ENCODE measurements at places on chromosomes 5 and 9. TPM values are rescaled to one million over a fixed set of nuclear protein-coding genes. Genes with fewer than 3 reads are reported as not detected.

DNA sequence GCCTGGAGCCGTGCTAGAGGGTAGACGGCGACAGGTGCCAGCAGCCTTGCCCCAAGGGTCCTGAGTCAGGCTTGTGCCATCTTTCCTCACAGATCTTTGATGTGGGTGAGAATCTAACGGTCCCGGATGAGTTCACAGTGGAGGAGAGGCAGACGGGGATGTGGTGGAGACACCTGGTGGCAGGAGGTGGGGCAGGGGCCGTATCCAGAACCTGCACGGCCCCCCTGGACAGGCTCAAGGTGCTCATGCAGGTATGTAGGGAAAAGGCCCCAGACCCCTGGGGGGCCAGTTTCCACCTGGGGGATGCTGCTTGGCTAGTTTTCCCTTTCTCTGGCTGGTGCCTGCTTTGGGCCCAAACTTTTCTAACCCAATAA, 24.0 kb downstream of the PTGES2 start:
- no peaks in the 10 kb centered on the region for H3K36me3 ChIP-seq
- peak overlapping the region; percentile 82 for H3K27ac ChIP-seq
- no peaks in the 10 kb centered on the region for H3K27me3 ChIP-seq
- DNase-seq, result peak; percentile 54
- no peak overlapping the region for H3K4me3 ChIP-seq
- H3K4me1 ChIP-seq, result peaks cover 39% of the 10 kb centered on the region

IRX4 gene
- not detected for total RNA-seq

DIMT1 gene
- 23.5 TPM for total RNA-seq

GRCh38 chr9:131273146-131273855, 3.0 kb downstream of the FAM78A start:
- H3K27me3 ChIP-seq, result peaks cover 27% of the 10 kb centered on the region
- peaks cover 4% of the 10 kb centered on the region for H3K4me1 ChIP-seq
- H3K4me3 ChIP-seq, result no peak overlapping the region
- DNase-seq, result no peak

GRCh38 chr5:132612846-132613245, 45.1 kb upstream of the IL13 start:
- DNase-seq, result peak; percentile 24
- no peaks in the 10 kb centered on the region for H3K36me3 ChIP-seq
- H3K27me3 ChIP-seq, result no peaks in the 10 kb centered on the region
- no peak overlapping the region for H3K27ac ChIP-seq
- H3K4me1 ChIP-seq, result no peaks in the 10 kb centered on the region

PDLIM4 gene
- 7.3 TPM for total RNA-seq

TMEM252 gene
- total RNA-seq, result 0.16 TPM

PDGFRB gene
- total RNA-seq, result 55.1 TPM

TRIO gene
- total RNA-seq, result 78.2 TPM

LVRN gene
- 0.43 TPM for total RNA-seq

SOWAHA gene
- total RNA-seq, result 14.4 TPM

DNA sequence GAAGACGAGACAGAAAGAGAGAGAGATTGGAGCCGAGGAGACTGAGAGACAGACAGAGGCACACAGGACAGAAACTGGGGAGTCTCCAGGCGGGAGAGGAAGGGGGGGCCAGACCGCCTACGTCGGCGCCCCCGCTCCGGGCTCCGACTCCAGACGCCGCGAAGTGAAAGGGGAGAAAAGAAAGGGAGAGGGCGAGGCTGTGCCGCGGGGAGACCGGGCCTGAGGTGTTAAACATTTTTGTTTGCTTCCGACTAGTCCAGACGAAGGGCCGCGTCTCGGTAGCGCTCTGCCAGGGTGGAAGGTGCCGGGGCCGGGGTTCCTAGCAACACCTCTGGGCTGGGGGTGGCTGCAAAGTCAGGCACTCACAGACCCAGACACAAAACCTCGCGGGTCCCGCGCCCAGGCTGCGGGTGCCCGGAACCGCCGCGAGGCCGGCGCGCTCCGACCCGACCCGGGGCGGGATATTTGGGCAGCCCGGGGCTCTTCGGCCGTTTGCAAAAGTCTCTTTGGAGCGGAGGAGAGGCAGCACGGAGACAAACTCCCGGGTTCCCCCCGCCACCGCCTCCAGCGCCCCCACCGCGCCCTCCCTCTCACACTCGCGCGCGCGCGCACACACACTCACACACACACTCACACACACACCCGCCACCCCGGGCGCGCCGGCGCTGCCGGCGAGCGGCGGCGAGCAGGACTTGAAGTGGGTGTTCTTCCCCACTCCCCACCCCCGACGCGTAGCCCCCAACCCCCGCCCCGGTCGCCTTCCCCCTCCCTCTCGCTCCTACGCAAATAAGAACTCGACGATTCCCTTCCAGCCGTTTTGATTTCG, 626 bp upstream of the FST start:
- peak overlapping the region; percentile 85 for H3K4me3 ChIP-seq
- no peaks in the 10 kb centered on the region for H3K4me1 ChIP-seq
- DNase-seq, result peak; percentile 76
- no peaks in the 10 kb centered on the region for H3K36me3 ChIP-seq

- H3K4me3 ChIP-seq, result no peak overlapping the region
- no peak for DNase-seq
- no peak overlapping the region for H3K27ac ChIP-seq
- no peaks in the 10 kb centered on the region for H3K27me3 ChIP-seq
- no peaks in the 10 kb centered on the region for H3K36me3 ChIP-seq
These were observed 625.5 kb upstream of the RORB start for GRCh38 chr9:73871636-73872035.

RABGAP1 gene
- total RNA-seq, result 58.4 TPM

GRCh38 chr9:83560169-83560826, 22.1 kb upstream of the FRMD3 start:
- no peaks in the 10 kb centered on the region for H3K27me3 ChIP-seq
- no peak overlapping the region for H3K4me3 ChIP-seq
- no peak for DNase-seq
- no peaks in the 10 kb centered on the region for H3K4me1 ChIP-seq
- H3K27ac ChIP-seq, result no peak overlapping the region

ADRB2 gene
- 0.63 TPM for total RNA-seq

DNA sequence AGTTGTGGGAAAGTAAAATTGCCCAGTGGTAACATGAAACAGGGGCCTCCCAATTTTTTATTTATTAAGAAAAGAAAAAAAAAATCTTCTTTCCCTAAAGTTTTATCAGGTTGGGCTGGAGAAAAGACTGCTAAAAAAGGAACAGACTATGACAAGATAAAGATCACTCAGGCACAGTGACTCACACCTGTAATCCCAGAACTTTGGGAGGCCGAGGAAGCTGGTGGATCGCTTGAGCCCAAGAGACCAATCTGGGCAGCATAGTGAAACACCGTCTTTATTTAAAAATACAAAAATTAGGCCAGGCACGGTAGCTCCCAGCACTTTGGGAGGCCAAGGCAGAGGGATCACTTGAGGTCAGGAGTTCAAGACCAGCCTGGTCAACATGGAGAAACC, 312.5 kb downstream of the CETN3 start:
- peak overlapping the region; percentile 63 for H3K27ac ChIP-seq
- H3K36me3 ChIP-seq, result no peaks in the 10 kb centered on the region
- no peak overlapping the region for H3K4me3 ChIP-seq
- H3K4me1 ChIP-seq, result peaks cover 10% of the 10 kb centered on the region
- H3K27me3 ChIP-seq, result no peaks in the 10 kb centered on the region

DNA sequence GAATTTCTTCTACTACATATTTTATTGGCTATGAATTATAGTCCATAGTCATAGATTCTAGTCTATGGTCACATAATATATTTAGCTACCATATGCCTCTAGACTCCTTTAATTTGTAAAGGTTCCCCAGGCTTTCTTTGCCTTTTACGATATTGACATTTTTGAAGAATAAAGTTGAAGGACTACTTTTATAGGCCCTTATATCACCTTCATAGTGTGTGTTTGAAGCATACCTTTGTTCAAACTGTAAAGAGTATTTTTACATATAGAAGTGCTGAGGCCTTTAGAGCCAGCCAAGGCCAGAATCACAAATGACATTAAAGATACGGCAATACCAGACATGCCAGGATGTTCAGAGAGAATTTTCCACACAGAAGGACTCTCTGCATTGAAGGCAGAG, 147.0 kb downstream of the GABRG2 start:
- DNase-seq, result no peak
- H3K36me3 ChIP-seq, result no peaks in the 10 kb centered on the region
- no peak overlapping the region for H3K27ac ChIP-seq
- no peaks in the 10 kb centered on the region for H3K27me3 ChIP-seq

DNA sequence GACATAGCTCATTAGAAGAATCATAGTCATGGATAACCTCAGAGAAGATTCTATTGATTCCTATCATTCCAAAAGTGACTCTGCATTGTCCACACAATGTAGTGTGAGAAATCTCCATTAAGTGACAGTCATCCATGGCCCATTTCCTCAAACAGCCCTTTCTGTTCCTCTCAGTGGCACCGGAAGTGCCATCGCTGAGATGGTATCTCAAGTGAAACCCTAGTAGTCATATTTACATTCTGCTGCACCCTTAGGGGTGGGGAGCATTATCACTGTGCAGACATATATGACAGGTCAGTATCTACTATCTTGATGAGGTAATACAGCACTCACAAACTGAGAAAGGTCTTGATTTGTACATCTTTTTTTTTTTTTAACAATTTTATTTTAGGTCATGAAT, 55.4 kb upstream of the MIER3 start:
- no peaks in the 10 kb centered on the region for H3K4me1 ChIP-seq
- no peaks in the 10 kb centered on the region for H3K27me3 ChIP-seq
- no peak for DNase-seq
- no peak overlapping the region for H3K27ac ChIP-seq
- no peak overlapping the region for H3K4me3 ChIP-seq

- H3K27ac ChIP-seq, result no peak overlapping the region
- DNase-seq, result no peak
These were observed 156.1 kb downstream of the SNX18 start for GRCh38 chr5:54673523-54674225.

- no peaks in the 10 kb centered on the region for H3K4me1 ChIP-seq
- H3K4me3 ChIP-seq, result no peak overlapping the region
- no peaks in the 10 kb centered on the region for H3K36me3 ChIP-seq
These were observed 127.8 kb downstream of the MSX2 start for GRCh38 chr5:174852143-174852542.

DNA sequence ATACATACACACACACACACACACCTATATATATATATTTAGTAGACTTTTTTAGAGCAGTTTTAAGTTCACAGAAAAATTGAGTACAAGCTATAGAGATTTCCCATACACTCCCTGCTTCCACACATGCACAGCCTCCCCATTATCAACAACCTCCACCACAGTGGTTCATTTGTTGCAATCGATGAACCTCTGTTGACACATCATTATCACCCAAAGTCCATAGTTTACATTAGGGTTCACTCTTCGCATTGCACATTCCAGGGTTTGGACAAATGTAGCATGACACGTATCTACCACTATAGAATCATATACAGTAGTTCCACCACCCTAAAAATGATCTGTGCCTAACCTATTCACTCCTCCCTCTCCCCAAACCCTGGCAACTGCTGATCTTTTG, 111.0 kb downstream of the PPP2R2B start:
- H3K27ac ChIP-seq, result no peak overlapping the region
- H3K36me3 ChIP-seq, result no peaks in the 10 kb centered on the region
- no peak overlapping the region for H3K4me3 ChIP-seq

- no peaks in the 10 kb centered on the region for H3K27me3 ChIP-seq
- DNase-seq, result peak; percentile 41
- no peaks in the 10 kb centered on the region for H3K36me3 ChIP-seq
- peak overlapping the region; percentile 86 for H3K27ac ChIP-seq
- peaks cover 48% of the 10 kb centered on the region for H3K4me1 ChIP-seq
- no peak overlapping the region for H3K4me3 ChIP-seq
These were observed 213.7 kb downstream of the NXNL2 start for GRCh38 chr9:88748566-88749261.

DNA sequence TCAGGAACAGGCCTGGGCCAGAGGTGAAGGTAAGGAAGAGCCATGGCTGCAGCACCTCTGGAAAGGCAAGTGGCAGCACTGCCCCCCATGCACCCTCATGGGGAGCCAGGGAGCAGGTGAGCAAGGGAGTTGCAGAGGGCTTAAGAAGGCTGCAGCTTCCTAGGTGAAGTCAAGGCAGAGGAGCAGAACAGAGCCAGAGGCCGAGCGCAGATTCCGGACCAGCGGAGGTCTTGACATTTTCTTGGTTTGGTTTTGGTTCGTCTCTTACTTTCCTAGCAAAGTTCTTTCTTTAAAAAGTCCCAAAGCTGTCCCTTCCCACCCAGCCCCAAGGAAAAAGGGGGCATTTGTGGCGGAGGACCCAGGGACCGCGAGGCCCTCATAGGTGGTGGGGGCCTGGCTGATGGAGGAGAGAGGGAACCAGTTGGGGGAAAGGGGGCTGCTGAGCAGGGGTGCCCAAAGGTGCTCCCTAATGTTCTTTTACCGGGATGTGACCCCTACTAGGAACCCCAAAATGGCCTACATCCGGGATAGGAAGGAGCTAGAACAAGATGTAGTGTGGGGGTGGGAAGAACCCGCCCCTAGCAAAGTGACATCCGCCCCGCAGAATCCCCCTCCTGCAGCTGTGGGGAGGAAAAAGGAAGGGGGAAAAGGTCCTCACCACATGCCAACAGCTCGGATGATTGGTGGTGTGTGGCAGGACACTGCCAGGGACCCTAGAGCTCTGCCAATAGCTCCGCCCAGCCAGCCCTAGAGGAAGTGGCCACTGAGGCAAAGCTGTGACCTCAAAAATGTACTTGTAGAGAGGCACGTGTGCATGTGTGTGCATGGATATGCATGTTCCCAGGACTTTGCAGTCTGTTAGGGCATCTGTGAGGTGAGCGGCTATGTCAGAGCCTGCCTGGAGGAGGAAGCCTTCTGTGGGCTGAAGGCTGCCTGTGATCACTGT, 914 bp upstream of the CD72 start:
- no peaks in the 10 kb centered on the region for H3K36me3 ChIP-seq
- H3K4me1 ChIP-seq, result no peaks in the 10 kb centered on the region
- no peak for DNase-seq

DNA sequence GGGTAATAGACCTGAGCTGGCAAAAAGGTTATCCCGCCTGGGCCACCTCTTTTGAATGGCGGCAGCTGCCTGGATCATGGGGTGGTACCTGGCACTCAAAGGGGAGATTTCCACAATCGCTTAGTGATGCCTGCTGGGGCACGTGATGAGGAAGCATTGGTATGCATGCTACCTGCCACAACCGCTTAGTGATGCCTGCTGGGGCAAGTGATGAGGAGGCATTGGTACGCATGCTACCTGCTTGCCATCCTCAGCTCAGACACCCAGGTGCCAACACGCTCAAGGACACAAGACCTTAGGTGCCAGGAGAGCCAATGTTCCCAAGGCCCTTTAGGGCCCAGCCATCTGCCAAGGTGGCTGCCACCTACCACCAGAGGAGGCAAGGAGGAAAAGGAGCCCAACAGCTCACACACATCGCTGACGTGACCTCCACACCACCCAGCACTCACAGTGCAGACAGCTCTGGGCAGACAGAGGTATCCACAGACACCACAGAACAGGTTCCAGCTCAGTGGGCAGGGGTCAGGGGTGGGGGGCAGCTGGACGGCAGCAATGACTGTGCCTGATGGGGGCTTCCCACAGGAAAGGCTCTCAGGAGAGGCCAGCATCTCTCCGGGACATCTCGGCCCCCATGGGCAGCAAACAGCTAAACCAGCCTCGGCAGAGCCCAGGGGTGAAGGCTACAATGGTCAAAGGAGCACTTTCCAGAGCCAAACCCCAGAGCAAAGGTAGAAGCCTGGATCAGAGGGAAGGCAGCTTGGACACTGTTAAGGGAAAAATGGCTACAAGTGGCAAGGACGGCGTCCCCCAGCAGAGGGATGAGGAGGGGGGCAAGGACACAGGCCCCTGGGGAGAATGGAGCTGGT, 43.0 kb upstream of the SARDH start:
- DNase-seq, result no peak
- peaks cover 4% of the 10 kb centered on the region for H3K4me1 ChIP-seq
- no peak overlapping the region for H3K4me3 ChIP-seq
- H3K27me3 ChIP-seq, result no peaks in the 10 kb centered on the region
- H3K36me3 ChIP-seq, result no peaks in the 10 kb centered on the region
- H3K27ac ChIP-seq, result no peak overlapping the region
